ENCODE measurements at places on chromosomes 1 and 21.

- no peak for DNase-seq
Observed at GRCh38 chr1:113684153-113684541, 75.1 kb downstream of the PHTF1 start.

GRCh38 chr1:114892194-114892918, 37.7 kb downstream of the SYCP1 start:
- DNase-seq: no peak

- DNase-seq: no peak
Observed at GRCh38 chr1:198042168-198042567, 114.6 kb upstream of the NEK7 start.

DNA sequence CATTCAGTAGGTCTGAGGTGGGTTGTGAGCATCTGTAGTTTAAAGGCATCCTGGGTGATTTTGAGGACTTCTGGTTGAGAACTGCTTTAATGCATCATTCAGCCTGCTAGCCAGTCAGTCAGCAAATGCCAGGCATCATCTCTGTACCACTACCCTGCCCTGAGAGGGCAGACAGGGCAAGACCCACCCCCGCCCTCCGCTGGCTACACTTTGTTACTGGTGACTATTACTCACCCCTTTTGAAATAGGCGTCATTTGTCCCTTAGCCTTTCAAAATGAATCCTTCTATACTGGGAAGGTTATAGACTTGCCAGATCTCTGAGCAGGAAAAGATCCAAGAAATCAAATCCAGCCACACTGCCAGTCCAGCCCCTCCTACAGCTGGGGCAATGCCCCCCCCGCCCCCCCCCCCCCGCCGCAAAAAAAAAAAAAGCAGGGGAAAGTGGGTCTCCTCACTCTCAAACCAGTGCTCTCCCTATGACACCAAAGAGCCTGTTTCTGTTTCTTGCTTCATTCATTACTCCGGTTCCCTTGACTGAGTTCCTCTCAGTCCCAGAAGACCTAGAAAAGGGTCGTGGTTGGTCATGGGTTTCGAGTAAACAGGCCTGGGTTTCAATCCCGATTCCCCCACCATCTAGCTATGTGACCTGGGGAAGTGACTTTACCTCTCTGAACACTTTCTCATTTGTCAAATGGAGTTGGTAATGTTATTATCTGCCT, 4.4 kb downstream of the SELENON start:
- no peak for DNase-seq

DNA sequence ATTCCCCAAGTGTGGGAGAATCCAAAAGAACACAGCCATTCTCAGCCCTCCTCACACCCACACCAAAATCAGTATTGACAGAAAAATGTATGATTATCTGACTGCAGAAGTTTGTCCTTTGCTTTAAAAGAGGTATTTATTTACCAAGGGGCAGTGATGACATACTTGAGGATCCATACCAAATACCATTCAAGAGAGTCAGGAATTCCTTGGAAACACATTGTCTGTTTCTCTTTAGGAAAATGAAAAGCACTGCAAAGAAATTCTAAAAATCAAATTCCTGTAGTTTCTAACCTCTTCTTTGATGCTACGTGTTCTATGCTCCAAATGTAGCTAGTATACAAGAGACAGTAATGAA, 509.6 kb upstream of the CXADR start:
- no peak for DNase-seq

- no peak for DNase-seq
Observed at GRCh38 chr1:1122981-1123480, 7.1 kb upstream of the C1orf159 start.

GRCh38 chr1:12039164-12039525, 19.8 kb downstream of the MIIP start:
- DNase-seq: no peak

DNA sequence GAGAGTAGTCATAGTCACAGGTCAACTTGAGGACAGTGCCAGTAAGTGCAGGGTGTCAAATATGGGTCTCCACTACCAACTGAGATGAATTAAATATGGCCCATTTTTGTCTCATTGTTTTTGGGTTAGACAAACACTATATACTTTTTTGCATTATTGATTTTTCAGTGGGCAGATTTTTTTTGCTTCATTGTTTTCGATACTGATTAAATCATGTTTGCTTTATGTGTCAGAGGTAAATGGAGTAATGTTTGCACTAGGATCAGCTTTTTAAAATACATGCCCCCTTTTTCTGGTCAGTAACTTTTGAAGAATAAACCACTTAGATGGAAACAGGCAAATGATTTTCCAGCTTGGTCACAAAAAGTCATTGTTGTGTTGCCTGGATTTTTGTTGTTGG, 199.0 kb downstream of the USH2A start:
- no peak for DNase-seq

- no peak for DNase-seq
Observed at GRCh38 chr1:78996791-78997190, 9.7 kb downstream of the ADGRL4 start.

GRCh38 chr21:44757731-44758130, 43.9 kb downstream of the UBE2G2 start:
- no peak for DNase-seq

GRCh38 chr1:228374711-228375577, 31.7 kb downstream of the TRIM11 start:
- no peak for DNase-seq

GRCh38 chr1:151494741-151495281, 16.4 kb upstream of the CGN start:
- no peak for DNase-seq

- no peak for DNase-seq
Observed at GRCh38 chr1:2976180-2976562, 45.1 kb upstream of the ACTRT2 start.

DNA sequence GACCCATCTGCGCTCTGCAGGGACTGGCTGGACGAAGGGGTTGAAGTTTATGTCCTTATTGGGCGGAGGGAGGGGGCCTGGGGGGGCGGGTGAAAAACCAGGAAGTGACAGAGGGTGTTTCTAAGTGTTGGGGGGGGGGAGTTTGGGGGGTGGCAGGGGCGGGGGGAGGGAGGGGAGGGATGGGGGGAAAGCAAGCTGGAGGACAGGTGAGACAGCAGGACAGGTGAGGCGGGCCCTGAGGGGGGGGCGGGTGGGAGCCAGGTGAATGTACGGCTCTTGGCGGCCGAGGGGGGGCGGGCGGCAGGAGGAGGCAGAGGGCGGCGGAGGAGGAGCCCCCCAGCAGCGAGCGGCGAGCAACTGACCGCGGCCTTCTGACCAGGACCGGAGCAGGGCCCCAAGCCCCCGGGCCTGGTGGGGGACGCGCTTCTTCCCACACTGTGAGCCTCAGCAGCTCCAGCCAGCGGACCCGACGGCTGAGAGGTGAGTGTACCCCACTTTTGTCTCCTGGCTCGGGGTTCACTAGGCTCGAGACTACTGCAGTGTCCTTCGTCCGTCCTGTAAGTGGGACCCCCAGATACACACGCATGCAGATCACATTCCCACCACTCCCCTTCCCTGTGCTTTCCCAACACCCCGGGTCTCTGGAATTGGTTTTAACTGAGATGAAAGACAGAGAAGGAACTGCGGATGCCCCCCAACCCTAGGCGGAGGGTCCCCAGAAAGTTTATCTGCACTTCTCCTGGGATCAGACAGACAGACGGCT, at the start of gene ZBTB7B:
TSS of gene ZBTB7B (plus strand) at position 339 of the 763 bp plus-strand sequence. CDS start 11,859 bp downstream, outside the sequence.
- DNase-seq: no peak

GRCh38 chr1:225577241-225577640, 75.7 kb downstream of the ENAH start:
- no peak for DNase-seq

- no peak for DNase-seq
Observed at GRCh38 chr1:43590388-43590925, 59.5 kb upstream of the KDM4A start.

DNA sequence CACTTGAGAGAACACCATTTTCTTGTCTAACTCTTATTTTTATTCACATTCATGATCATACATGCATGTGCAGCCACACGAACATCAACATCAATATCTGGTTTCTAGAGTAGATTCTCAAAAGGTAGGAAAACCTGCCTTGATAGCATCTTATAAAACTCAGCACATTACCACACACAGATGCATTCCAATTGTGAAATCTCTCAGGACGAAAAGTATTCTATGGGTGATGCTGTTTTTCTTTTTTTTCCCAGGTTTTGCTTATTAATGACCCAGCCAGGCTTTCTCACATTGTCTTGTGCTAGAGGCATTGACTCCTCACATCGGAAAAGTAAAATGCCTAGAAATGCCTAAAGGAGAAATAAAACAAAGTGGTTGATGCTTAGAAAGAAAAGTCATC, 562.8 kb downstream of the KIF26B start:
- no peak for DNase-seq

- no peak for DNase-seq
Observed at GRCh38 chr1:33131191-33131590, 50.2 kb downstream of the AZIN2 start.

- no peak for DNase-seq
Observed at GRCh38 chr1:17633654-17634053, 94.2 kb downstream of the ARHGEF10L start.

All from DMS79 (cell line).